WTC11 (cell line): ENCODE measurements at places on chromosomes 7 and 10.

DNA sequence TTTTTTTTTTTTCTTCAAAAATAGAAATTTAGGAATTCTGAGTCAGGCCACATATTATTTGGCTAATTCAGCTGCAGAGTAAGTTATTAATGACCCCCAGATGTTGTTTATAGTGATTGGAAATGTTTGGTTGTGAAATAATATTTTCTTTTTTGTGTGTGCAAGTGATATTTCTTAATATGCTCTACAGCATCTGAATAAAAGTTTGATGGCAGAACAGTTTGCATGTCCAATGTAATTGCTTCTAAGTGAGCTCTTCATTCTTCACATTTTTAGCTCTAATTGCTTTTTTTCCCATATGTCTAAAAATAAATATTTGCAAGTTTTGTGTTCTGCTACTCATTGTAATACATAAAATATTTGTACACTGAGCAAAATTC lies 116.0 kb downstream of the ARID5B start:
- DNase-seq = no peak

- DNase-seq = no peak
Observed at GRCh38 chr10:8039321-8039881, 15.1 kb upstream of the GATA3 start.

DNA sequence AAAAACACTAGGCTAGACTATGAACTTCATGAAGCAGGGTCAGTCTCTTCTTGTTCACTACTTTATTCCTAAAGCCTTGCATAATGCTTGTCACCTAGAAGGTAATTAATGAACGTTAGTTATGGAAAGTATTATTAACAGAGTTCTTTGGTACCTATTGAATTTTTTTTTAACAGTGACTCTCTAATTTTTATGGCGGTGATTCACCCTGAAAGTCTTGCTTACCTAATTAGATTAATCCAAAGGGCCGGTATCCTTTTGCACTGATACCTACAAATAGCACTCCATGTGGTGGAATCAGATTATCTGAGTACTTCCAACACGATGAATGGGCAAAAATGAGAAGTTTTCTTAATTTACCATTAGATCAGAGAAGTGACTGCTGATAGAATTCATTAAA lies 31.7 kb downstream of the STAM start:
- DNase-seq = no peak

- DNase-seq = no peak
Observed at GRCh38 chr10:89062861-89063260, 72.3 kb downstream of the FAS start.

DNA sequence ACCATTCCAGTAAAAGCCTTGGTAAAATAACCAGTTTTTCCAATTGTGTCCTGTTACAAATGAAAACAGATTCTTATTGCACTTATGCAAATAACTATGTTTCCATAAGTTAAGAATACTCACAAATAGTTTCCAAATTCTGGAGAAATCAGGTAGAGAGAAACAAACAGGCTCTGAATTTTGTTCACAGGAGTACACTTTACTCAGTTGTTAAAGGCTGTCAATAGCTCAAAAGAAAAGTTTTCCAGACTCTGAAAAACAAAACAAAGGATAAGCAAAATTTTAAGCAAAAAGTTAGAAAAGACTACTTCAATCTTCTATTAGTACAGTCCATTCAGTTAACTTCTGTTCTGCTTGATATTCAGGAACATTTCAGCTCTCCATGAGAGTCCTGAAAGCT lies 32.8 kb upstream of the ZNF365 start:
- DNase-seq = no peak

DNA sequence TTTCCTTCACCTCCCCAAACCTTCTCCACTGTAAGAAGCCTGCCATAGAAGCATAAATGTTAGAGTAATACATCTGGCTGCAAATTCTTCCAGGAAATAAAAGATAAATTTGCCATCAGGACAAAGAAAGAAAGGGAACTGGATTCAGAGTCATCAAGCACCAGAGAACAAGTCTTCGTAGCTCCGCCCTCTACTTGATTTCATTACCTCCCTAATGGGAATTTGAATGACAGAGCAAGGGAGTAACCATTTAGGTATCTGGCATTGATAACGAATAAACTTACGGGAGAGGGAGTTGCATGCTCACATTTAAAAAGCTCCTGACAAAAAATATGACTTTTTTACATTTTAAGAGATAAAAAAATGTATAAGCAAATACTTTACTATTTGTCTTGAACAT lies 263.4 kb downstream of the NEBL start:
- no peak for DNase-seq

DNA sequence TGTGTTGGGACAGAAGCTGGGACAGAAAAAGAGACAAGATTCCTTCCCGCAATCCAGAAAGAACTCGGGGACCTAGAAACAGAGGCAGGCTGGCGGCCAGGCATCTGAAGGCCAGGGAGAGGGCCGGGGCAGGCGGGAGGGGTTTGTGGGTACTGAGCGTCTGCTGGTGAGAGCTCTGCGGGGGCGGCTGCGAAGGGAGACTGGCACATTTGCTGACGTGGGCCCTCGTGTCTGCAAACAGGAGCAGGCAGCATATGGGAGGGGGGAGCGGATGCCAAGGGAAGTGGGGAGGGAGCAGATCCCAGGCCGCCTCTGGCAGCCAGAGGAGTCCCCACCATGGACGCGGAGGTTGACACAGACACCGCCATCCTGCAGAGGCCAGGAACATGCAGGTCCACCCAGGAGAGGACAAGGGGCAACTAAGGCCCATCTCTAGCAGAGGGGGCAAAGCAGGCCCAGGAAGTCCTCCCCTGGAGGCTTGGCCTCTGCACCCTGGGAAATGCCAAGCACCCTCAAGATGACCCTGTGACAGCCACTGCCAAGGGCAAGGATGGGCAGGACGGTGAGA lies 32.2 kb downstream of the KCNH2 start:
- DNase-seq = no peak
